ENCODE measurements at places on chromosomes 2 and 18.

DNA sequence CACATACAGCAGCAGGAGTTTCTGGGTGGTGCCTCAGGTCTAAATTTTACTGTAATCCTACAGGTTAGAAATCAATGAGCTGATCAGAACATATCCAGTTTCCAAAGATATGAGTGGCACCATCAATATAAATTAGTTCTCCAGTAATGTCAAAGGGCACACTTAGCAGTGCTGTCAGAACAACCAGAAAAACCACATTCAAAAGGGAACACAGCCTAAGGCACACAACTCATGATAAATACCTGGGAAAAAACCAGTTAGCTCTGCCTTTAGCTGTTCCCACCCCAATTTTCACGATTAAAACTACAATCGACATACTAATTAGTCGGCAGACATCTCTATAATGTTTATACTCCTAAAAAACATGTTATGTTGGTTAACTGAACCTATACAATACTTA is 31.5 kb downstream of the ATP8B1 start:
- H3K27me3 ChIP-seq = no peaks in the 10 kb centered on the region
- no peaks in the 10 kb centered on the region for H3K4me1 ChIP-seq
- H3K36me3 ChIP-seq = no peaks in the 10 kb centered on the region
- DNase-seq = no peak

- H3K27ac ChIP-seq = no peak overlapping the region
- H3K27me3 ChIP-seq = no peaks in the 10 kb centered on the region
- H3K36me3 ChIP-seq = no peaks in the 10 kb centered on the region
- H3K4me1 ChIP-seq = no peaks in the 10 kb centered on the region
These were observed 139.9 kb downstream of the MYT1L start for GRCh38 chr2:2191110-2191707.

DNA sequence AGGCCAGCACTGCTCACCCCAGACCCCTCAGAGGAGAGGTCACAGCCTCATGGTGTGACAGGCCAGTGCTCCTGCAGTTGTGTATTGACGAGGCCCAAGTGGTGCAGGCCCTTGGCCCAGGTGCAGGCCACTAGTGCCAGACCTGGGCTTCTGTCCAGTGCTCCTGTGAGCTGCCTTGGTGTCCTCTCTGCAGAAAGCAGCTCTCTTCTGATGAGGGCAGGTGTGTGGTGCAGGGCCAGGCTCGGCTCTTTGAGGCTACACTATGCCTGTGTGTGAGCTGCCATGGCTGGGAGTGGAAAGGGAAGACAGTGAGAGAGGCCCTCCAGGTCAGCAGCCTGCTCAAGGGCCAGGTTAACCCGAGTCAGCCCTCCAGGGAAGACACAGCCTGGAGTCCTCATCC is 17.1 kb downstream of the EHD3 start:
- no peaks in the 10 kb centered on the region for H3K36me3 ChIP-seq
- peaks cover 14% of the 10 kb centered on the region for H3K4me1 ChIP-seq
- H3K27me3 ChIP-seq = no peaks in the 10 kb centered on the region
- no peak overlapping the region for H3K27ac ChIP-seq

DNA sequence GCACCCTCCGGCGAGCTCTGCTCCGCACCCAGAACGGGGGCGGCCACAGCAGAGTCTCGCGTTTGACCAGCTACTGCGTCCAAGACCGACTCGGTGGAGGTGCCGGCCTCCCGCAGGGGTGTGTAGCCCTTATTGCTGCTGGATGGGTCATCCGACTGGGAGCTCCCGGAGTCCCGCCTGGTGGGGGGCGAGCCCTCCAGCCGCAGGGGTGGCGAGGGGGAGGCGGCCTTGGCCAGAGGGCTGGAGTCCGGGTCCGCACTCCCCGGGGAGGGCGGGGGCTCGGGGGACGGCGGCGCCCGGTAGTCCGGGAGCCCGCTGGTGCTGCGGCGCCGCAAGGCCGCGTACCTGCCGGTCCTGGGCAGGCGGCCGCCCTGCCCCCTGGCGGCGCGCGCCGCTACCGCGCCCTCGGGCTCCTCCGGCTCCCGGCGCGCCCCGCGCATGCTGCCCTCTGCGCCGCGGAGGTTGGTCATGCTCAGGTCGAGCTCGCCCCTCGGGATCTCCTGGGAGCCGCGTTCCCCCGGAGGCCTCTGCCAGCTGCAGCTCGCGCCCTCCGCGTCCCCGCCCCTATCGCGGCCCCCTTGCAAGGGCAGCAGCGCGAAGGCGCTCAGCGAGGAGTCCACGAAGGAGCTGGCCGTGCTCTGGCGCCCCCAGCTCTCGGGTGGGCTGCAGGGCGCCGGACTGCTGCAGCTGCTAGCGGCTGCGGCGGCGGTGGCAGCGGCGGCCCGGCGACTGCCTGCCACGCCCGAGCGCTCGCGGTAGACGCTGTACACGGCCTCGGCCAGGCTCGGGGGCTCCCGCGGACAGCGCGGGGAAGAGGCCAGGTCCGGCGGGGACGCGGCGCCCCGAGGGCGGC is 4.8 kb downstream of the TMEM200C start:
- H3K4me3 ChIP-seq = peak overlapping the region; percentile 61
- H3K36me3 ChIP-seq = no peaks in the 10 kb centered on the region
- no peak overlapping the region for H3K27ac ChIP-seq
- peak; percentile 75 for DNase-seq

- no peak overlapping the region for H3K4me3 ChIP-seq
- H3K36me3 ChIP-seq = no peaks in the 10 kb centered on the region
- no peaks in the 10 kb centered on the region for H3K27me3 ChIP-seq
- H3K4me1 ChIP-seq = no peaks in the 10 kb centered on the region
- no peak for DNase-seq
These were observed 110.5 kb downstream of the PKP4 start for GRCh38 chr2:158567208-158567607.

DNA sequence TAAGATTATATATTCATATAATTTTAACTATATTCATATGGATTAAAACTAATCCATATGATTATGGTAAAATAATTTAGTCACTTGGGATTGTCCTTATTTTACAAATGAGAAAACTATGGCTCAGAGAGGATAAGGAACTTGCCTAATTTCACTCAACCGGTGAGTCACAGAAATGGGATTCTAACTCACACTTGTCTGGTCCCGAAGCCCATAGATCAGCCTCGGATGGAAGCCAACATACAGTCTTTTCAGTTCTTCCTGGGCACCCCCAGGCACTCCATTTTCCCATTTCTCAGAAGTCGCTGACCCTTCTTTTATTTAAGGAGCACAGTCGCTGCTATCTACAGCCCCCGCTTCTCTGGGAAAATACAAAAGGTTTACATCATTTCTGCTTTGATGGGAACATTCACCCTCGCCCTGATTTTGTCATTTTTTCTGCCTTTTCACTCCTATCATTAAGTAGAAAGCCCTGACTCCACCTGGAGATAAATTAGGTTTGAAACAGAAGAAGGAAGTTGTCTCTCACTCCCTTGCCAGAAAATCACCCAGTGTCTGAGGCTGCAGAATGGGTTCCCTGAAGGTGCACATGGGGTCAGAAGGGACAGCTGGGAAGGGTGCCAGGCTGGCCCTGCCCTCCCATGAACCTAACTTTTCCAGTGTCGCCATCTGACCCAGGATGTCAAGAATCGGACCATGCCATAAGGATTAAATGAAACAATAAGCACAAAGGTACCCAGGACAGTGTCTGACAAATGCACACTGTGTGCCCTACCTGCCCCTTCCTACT is 36.6 kb downstream of the CYP1B1 start:
- no peaks in the 10 kb centered on the region for H3K27me3 ChIP-seq
- H3K36me3 ChIP-seq = no peaks in the 10 kb centered on the region
- H3K27ac ChIP-seq = no peak overlapping the region
- no peak for DNase-seq

DNA sequence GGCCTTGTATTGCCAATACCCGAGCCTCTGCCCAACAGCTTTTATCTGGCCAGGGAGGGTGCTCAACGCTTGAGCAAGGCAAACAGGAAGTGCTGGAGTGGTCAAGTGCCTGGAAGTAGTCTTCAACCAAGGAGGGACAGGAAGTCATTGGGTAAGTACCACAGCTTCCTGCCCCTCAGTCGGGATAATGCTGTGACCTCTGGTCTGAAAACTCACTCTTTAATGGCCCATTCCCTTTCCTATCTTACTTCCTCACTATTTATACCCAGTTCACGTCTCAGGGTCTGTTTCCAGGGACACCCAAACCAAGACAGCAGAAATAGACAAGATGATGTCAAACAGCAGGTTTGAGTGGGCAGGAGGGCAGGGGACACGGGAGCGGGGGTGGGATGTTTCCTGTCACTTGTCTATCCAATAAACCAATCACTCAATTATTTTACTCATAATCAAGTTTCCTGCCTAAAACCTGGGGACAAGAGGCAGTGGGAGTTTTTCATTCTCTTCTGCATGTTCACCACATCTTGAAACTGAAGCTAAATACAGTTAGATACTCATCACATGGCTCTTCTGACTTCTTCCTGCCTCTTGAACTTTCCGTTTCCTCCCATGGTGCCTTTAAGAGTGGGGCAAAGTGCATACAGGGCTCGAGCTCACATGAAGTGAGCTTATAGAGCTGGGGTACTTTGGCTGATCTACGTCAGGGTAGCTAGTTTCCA is 68.9 kb upstream of the CAB39 start:
- no peak overlapping the region for H3K4me3 ChIP-seq
- peak; percentile 20 for DNase-seq
- H3K36me3 ChIP-seq = no peaks in the 10 kb centered on the region
- peaks cover 9% of the 10 kb centered on the region for H3K4me1 ChIP-seq
- H3K27ac ChIP-seq = peak overlapping the region; percentile 10
- H3K27me3 ChIP-seq = no peaks in the 10 kb centered on the region

DNA sequence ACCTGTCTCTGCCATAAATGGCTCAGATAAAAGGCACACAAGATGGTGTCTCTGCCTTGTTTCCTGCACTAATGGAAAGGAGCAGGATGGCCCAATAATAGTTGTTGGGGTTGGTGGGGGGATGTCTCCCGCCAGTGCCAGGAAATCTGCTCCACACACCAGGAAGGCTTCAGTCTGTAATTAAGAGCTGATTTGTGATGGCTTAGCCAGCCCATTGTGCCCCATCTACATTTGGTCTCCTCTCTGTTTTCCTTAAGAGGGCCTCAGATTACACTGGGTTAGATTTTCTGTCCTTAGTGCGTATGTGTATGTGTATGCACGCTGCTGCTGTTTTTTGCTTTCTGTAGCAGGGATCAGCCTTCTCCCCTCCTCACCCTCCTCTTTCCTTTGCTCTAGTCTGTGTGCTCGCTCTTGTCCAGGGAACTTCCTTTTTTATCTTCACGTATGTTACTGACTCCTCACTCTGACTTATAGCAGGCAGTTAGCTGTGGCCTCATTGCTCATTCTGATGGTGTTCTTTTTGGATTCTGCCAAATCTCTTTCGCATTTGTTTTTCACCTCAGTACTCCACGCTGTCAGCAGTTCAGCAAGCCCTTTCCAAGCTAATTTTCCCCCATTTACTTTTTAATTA is 33.4 kb upstream of the MGAT5 start:
- no peaks in the 10 kb centered on the region for H3K36me3 ChIP-seq
- no peak overlapping the region for H3K27ac ChIP-seq
- no peak overlapping the region for H3K4me3 ChIP-seq
- H3K4me1 ChIP-seq = peaks cover 38% of the 10 kb centered on the region

- DNase-seq = peak; percentile 91
- peak overlapping the region; percentile 11 for H3K4me3 ChIP-seq
These were observed 119.7 kb upstream of the NFATC1 start for GRCh38 chr18:79275992-79276391.

DNA sequence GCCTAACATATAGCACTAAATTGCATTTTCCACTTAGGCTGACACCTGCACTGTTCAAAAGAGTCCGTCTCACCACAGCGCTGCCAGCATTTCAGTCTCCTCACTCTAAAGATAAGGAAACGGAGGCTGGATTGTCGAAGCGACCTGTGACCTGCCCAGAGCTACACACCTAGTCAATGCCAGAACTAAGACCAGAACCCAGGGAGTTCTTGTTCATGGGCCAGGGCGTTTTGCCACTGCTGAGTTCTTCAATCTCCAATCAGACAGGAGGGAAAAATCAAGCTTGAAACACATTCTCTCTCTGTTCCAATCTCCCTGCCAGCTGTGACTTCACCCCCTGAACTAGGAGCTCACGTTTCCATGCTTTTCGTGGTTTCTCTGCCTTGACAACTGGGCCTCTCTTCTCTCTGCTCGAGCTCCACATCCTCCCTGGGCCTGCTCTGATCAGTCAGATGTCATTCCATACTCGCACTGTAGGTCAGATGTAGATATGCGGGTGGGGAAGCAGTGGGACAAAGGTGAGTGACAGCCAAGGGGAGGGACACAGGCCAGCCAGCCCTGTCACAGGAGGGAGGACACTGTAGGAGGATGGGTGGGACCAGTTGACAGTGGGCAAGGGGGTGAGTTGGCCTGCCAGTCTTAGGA is 221.1 kb upstream of the SMAD2 start:
- H3K27ac ChIP-seq = no peak overlapping the region
- H3K4me3 ChIP-seq = no peak overlapping the region
- no peaks in the 10 kb centered on the region for H3K4me1 ChIP-seq

GRCh38 chr2:221962186-221962585 is 336.6 kb downstream of the PAX3 start:
- H3K4me1 ChIP-seq = no peaks in the 10 kb centered on the region
- H3K36me3 ChIP-seq = no peaks in the 10 kb centered on the region
- DNase-seq = no peak
- no peak overlapping the region for H3K4me3 ChIP-seq

- no peak for DNase-seq
- no peak overlapping the region for H3K4me3 ChIP-seq
- no peaks in the 10 kb centered on the region for H3K4me1 ChIP-seq
- no peaks in the 10 kb centered on the region for H3K27me3 ChIP-seq
- no peak overlapping the region for H3K27ac ChIP-seq
- no peaks in the 10 kb centered on the region for H3K36me3 ChIP-seq
These were observed 2.3 kb downstream of the KIF5C start for GRCh38 chr2:148877403-148877740.

- peaks cover 15% of the 10 kb centered on the region for H3K36me3 ChIP-seq
- DNase-seq = no peak
- no peaks in the 10 kb centered on the region for H3K27me3 ChIP-seq
These were observed 107.6 kb downstream of the BIRC6 start for GRCh38 chr2:32464431-32464830.

- H3K27ac ChIP-seq = no peak overlapping the region
- no peaks in the 10 kb centered on the region for H3K36me3 ChIP-seq
- DNase-seq = no peak
- H3K4me3 ChIP-seq = no peak overlapping the region
- no peaks in the 10 kb centered on the region for H3K4me1 ChIP-seq
These were observed 112.6 kb downstream of the MDH1 start for GRCh38 chr2:63701406-63701805.

All from MM.1S (cell line).